GM23338 (cell line): ENCODE measurements at places on chromosomes 1 and 21. TPM values are rescaled to one million over a fixed set of nuclear protein-coding genes. Genes with fewer than 3 reads are reported as not detected.

GRCh38 chr1:206048582-206048981 lies 4.4 kb upstream of the RHEX start:
- peaks cover 11% of the 10 kb centered on the region for H3K4me1 ChIP-seq
- no peaks in the 10 kb centered on the region for H3K27me3 ChIP-seq
- peak; percentile 39 for DNase-seq
- no peak overlapping the region for H3K4me3 ChIP-seq
- no peak overlapping the region for H3K27ac ChIP-seq
- H3K36me3 ChIP-seq: no peaks in the 10 kb centered on the region

ZNF648 gene
- total RNA-seq: 0.58 and 1.2 TPM in 2 replicates

GRCh38 chr21:36859744-36860501 lies 106.5 kb downstream of the HLCS start:
- no peak overlapping the region for H3K27ac ChIP-seq
- no peaks in the 10 kb centered on the region for H3K36me3 ChIP-seq
- H3K4me3 ChIP-seq: no peak overlapping the region
- no peaks in the 10 kb centered on the region for H3K27me3 ChIP-seq
- peak; percentile 79 for DNase-seq
- H3K4me1 ChIP-seq: peaks cover 4% of the 10 kb centered on the region; the same call in 1 of the 2 replicates

- no peaks in the 10 kb centered on the region for H3K36me3 ChIP-seq
- H3K27me3 ChIP-seq: peaks cover 20% of the 10 kb centered on the region
- no peak overlapping the region for H3K27ac ChIP-seq
- H3K4me1 ChIP-seq: peaks cover 18% of the 10 kb centered on the region
Measured at GRCh38 chr1:159927211-159927848, 2.0 kb upstream of the TAGLN2 start.

DPYD gene
- 0.82 and 1.6 TPM in 2 replicates for total RNA-seq

DNA sequence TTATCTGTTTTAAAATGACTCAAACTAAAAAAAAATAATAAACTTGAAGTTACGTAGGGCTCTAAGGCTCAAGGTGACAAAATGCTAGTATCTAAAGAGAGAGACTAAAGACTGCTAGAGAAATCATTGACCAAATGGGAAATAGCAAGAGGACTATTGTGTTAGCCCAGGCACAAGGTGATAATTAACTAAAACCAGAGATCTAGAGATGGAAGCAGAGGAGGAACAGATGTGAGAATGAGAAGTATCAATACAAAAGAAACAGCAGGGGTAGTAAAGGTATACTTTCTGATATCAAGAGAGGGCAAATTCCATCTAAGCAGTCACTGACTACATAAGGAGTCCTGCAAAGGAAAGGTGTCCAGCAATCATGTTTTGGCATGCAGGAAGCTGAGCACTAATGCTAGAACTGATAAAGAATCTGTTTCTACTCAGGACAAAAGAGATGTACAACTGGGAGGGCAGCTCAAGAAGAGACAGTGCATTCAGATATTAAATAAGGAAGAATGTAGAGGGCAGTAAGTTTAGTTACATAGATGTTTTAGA lies 100.2 kb upstream of the GNG4 start:
- no peaks in the 10 kb centered on the region for H3K4me1 ChIP-seq
- H3K36me3 ChIP-seq: no peaks in the 10 kb centered on the region
- H3K27ac ChIP-seq: no peak overlapping the region
- DNase-seq: no peak
- no peaks in the 10 kb centered on the region for H3K27me3 ChIP-seq

DNA sequence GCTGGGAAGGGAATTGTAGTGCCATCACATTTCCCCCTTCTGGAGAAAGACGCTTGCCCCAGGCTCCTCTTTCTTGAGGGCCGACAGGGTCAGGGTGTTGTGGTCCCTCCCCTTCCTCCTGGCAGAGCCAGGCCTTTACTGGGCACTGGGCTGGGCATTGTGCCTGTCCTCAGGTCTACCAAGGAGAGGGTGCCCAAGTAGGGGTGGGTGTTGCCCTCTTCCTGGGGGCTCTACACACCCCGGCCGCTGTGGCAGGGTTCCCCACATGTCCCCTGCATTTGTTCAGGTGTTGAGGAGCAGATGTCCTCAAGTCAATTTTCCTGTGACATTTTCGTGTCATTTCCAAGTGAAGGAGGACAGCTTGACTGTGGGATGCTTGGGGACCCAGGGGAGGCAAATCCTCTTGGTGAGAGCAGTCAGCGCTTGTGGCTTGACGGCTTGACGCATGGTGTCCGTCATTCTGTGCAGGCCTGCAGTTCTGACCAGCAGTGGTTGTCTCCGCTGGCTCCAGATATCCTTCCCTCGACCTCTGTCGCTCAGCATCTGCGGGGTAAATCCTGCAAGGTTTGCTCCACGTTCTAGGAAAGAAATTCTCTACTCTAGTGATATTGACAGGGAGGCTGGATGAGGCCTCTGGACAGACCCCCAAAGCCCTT lies 181.9 kb upstream of the VAMP3 start:
- no peak overlapping the region for H3K4me3 ChIP-seq
- no peak overlapping the region for H3K27ac ChIP-seq
- H3K27me3 ChIP-seq: no peaks in the 10 kb centered on the region
- DNase-seq: no peak
- H3K36me3 ChIP-seq: no peaks in the 10 kb centered on the region

DNA sequence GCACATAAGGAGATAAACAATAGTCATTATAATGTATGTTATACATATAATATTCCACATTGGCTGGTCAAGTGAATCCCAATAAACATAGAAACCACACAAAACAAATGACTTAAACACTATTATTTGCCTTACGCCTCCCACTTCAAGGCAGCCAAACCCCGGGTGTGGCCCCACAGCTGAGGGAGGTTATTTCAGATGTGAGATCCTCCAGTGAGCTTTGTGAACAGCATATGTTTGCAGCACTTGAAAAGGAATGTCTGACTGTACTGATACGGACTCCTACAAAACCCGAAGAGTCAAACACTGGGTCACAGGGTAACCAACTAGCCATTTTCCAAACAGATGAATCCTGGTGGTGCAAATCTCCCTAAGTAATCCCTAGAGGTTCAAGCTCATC lies 27.1 kb upstream of the DISP1 start:
- no peaks in the 10 kb centered on the region for H3K36me3 ChIP-seq
- no peak for DNase-seq
- H3K27me3 ChIP-seq: peaks cover 4% of the 10 kb centered on the region; the same call in 1 of the 2 replicates

- no peaks in the 10 kb centered on the region for H3K36me3 ChIP-seq
- peaks cover 27% of the 10 kb centered on the region for H3K4me1 ChIP-seq
- H3K4me3 ChIP-seq: no peak overlapping the region
- no peak overlapping the region for H3K27ac ChIP-seq
Measured at GRCh38 chr1:184461321-184461720, 74.5 kb downstream of the C1orf21 start.

- no peaks in the 10 kb centered on the region for H3K4me1 ChIP-seq
- H3K27me3 ChIP-seq: no peaks in the 10 kb centered on the region
- no peak for DNase-seq
Measured at GRCh38 chr1:244414543-244414942, 37.2 kb downstream of the ADSS2 start.

DNA sequence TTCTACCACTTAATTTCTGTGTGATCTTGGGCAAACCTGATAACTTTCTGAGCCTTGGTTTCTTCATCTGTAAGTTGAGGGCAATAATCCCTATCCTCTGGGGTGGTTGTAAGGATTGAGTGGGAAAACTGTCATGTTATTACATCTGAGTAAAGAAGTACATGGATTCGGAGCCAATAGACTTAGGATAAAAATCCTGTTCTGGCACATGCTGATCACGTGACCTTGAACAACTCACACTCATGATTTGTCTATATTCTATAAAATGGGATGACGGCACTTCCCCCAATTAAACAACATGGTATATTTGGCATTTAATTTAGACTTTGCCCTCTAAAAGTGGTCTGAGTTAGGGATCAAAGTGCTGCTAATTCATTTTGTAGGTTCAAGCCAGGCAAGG lies 315.5 kb downstream of the PLPP3 start:
- no peaks in the 10 kb centered on the region for H3K36me3 ChIP-seq
- no peak overlapping the region for H3K27ac ChIP-seq
- H3K4me1 ChIP-seq: no peaks in the 10 kb centered on the region
- no peak overlapping the region for H3K4me3 ChIP-seq
- DNase-seq: no peak
- H3K27me3 ChIP-seq: no peaks in the 10 kb centered on the region

- H3K27ac ChIP-seq: no peak overlapping the region
- no peaks in the 10 kb centered on the region for H3K27me3 ChIP-seq
- H3K4me1 ChIP-seq: no peaks in the 10 kb centered on the region
- H3K4me3 ChIP-seq: no peak overlapping the region
- DNase-seq: no peak
Measured at GRCh38 chr1:234943836-234944402, 184.7 kb downstream of the TOMM20 start.

CACHD1 gene
- 40.7 and 43.7 TPM in 2 replicates for total RNA-seq

IFI44 gene
- total RNA-seq: not detected in 2 replicates

- no peaks in the 10 kb centered on the region for H3K36me3 ChIP-seq
- H3K4me1 ChIP-seq: peaks cover 28% of the 10 kb centered on the region
- H3K27me3 ChIP-seq: no peaks in the 10 kb centered on the region
- no peak overlapping the region for H3K27ac ChIP-seq
- no peak for DNase-seq
- H3K4me3 ChIP-seq: no peak overlapping the region
Measured at GRCh38 chr1:204289280-204289679, 70.4 kb downstream of the PLEKHA6 start.

SORT1 gene
- 51.7 and 55.4 TPM in 2 replicates for total RNA-seq

GRCh38 chr1:25644962-25645361 lies 28.4 kb downstream of the MAN1C1 start:
- H3K27ac ChIP-seq: no peak overlapping the region
- DNase-seq: no peak
- H3K4me3 ChIP-seq: no peak overlapping the region
- no peaks in the 10 kb centered on the region for H3K36me3 ChIP-seq
- 0 out of 2 replicates have a peak, but pooled peaks cover 4% of the 10 kb centered on the region for H3K27me3 ChIP-seq

DNA sequence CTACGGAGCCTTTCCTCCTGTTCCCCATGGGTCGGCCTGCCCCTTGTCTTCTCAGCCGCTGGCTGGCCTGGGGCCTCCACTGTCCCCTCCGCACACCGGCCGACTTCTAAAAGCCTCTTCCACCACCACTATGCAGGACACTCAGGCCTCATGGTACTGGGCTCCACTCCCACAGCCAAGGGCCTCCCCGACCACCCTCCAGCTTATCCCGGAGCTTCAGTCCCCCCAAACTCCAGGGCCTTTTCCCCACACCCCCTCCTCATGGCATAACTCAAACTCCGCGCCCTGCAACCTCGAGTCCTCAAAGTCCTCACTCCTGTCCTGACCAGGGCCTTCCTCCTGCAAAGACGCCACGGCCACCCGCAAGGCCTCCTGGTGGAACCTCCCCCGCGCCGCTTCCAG lies 2.0 kb downstream of the LRRC41 start:
- H3K36me3 ChIP-seq: peaks cover 9% of the 10 kb centered on the region
- no peak for DNase-seq
- peak overlapping the region; percentile 79 for H3K27ac ChIP-seq
- peaks cover 39% of the 10 kb centered on the region for H3K4me1 ChIP-seq

ZFP69B gene
- total RNA-seq: 10.0 and 10.8 TPM in 2 replicates

CLDN17 gene
- total RNA-seq: not detected in 2 replicates

IVL gene
- total RNA-seq: not detected in 2 replicates

DNA sequence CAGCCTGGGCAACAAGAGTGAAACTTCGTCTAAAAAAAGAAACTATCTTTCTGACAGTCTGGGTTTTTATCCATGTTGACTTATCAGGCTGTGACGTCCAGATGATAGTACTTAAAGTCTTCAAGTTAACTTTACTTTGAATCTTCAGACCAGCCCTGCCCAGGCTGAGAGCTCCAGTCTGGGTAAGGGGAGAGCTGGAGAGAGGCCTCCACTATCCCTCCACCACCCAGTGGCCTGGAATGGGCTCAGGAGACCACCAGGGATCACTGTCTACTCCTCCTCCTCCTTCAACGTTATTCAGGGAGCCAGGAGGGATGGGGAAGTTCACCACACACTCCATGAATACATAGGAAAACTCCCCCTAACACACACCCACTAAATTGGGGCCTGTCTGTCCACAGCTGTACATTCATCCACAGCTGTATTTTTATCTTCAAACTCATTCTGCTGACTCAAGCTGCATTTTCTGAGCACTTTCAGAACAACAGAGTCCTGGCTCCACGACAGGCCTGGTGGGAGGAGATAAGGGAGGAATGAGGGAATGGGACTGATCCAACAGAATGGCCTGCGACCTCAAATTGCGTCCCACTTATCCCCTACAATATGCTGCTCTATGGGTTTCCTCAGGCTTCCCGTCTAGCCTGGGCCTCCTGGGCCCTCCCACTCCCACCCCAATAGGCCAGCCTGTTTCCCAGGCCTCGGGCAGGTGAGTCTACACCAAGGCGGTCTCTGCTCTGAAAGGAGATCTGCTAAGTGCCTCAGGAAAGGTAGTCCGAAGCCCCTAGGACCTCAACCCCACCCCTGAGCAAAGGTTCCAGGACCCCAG lies 1.8 kb downstream of the SLC45A3 start:
- no peaks in the 10 kb centered on the region for H3K36me3 ChIP-seq
- H3K27me3 ChIP-seq: peaks cover 12% of the 10 kb centered on the region
- DNase-seq: no peak

DNA sequence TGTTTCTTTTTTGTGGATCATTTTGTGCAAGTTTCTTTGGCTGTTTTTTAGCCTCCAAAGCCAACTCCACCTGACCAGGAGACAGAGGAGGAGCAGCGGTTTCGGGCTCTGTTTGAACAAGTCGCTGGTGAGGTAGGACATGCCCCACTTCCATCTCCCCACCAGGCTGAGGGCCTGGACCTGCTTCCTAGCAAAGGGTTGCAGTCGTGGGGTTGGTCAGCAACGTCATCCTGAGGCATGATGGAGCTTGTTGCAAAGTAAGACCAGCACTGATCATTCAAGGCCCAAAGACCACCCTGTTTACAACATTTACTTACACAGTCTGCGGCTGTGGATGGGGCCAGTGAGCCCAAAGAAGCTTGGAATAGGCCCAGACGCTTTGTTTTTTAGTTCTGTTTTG lies 40.3 kb downstream of the CAPN9 start:
- H3K4me3 ChIP-seq: no peak overlapping the region
- no peaks in the 10 kb centered on the region for H3K36me3 ChIP-seq
- no peak for DNase-seq
- no peak overlapping the region for H3K27ac ChIP-seq
